ENCODE measurements at places on chromosomes 16 and 17.

DNA sequence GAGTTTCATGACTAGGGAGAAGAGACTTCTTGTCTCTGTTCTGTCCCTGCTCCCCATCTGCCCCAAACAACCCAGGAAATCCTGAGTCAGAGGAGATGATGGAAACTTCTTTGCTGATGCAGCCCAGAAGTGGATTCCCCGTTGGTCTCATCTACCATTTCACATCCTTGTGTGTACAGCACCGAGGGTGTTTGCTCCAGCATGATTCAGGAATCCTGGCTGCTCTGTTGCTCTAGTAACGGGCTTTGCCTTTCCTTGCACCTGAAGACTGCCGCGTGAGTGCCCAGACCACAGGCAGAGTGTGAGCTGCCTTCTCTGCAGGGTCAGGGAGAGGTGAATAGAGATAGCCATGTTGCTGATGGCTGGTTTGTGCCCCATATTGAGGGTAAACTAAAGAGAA is 408.4 kb downstream of the CPPED1 start:
- DNase-seq = no peak

DNA sequence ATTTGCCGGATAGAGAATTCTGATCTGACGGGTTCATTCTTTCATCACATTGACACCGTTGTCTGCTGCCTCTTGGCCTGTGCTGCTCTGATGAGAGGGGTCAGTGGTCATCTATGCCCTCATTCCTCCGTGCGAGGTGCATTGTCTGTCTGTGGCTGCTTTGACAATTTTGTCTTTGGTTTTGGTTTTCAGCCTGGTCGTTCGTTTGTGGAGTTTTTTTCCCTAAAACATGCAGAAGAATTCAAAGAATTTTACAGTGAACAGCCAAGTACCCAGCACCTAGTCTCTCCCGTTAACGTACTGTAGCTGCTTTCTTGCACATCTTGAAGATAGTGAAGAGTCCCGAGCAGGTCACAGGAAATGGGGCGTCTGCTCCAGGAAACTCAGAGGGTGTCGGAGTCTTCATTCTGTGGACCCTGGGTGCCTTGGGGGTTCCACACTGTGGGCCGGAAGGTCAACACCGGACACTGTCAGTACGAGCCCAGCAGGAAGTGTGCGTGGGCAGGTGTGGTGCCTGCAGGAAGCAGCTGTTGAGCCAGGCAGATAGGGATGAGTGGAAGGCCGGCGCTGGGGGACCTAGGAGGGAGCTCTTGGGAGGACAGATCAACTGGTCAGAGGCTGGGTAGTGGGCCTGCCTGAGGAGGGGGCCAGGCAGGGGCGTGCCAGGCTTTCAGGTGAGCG is 28.2 kb downstream of the CRAMP1 start:
- DNase-seq = no peak

DNA sequence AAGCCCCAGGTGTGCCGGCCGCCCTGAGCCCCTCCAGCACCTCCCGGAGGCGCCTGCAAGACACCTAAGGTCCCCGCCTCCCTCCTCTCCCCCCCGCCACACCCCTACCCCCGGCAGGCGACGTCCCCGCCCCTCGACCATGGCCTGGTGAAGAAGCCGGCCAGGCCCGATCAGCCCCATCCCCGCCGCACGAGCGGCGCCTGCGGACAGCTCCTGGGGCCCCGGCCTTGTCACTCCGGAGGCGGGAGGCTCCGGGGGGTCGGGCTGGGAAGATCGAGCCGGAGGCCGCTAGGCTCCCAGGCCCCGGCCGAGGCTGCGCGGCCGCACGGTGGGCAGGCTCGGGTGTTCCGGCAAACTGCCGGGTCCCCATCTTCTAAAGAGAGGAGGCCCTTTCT is 405 bp upstream of the ACE start:
- peak; percentile 23 for DNase-seq

DNA sequence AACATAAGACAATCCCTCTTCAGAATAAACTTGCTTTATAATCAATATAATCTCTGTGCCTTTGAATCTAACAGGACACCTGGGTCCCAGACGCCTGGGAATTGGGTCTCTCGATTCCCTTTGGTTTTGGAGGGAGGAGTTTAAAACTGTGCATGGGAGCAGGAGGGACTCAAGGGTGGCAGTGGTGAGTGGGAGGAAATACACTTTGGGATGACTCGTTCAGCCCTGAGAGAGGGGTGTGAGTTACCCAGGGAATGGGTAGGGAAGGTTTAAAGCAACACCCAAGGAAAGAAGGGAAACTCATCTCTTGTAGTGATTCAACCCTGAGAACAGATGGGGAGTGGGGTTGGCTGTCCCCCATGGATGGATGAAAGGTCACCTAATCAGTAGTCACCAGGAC is 1.6 kb downstream of the RANGRF start:
- DNase-seq = no peak

GRCh38 chr16:57165938-57166337 is 19.9 kb downstream of the PSME3IP1 start:
- no peak for DNase-seq

GRCh38 chr16:28977703-28978662 is 3.4 kb downstream of the SPNS1 start:
- no peak for DNase-seq

GRCh38 chr17:5096731-5097100 is 15.0 kb downstream of the ZNF232 start:
- DNase-seq = no peak

DNA sequence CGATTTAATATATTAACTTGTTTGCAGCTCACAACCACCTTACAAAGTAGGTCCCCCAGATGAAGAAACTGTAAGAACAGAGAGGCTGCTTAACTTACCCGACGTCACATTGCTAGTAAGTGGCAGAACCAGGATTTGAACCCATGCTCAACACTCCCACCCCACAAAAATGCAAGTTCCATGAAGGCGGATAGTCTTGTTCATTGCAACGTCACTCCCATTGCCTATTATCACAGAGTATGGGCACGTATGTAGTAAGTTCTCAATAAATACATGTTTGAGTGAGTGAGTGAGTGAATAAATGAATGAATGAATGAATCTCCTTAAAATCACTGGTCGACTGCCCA is 1.1 kb downstream of the USP31 start:
- no peak for DNase-seq

DNA sequence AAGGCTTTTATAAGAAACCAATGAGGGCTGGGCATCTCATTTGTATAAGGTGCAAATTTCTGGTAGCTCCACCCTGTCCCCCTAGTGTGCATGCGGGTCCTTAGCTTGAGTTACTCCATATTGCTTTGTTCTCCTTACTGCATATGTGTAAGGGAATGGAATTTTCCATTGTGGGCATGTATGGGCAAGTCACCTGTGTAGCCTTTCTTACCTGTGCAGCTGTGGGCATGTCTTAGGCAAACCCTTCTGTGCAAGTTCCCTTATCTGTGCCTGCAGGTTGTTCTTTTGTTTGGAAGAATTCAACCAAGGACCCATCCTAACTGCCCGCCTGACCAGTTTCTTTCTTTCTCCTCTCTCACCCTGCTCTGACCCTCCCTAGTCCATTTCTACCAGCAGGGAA is 122.8 kb upstream of the HS3ST4 start:
- no peak for DNase-seq

DNA sequence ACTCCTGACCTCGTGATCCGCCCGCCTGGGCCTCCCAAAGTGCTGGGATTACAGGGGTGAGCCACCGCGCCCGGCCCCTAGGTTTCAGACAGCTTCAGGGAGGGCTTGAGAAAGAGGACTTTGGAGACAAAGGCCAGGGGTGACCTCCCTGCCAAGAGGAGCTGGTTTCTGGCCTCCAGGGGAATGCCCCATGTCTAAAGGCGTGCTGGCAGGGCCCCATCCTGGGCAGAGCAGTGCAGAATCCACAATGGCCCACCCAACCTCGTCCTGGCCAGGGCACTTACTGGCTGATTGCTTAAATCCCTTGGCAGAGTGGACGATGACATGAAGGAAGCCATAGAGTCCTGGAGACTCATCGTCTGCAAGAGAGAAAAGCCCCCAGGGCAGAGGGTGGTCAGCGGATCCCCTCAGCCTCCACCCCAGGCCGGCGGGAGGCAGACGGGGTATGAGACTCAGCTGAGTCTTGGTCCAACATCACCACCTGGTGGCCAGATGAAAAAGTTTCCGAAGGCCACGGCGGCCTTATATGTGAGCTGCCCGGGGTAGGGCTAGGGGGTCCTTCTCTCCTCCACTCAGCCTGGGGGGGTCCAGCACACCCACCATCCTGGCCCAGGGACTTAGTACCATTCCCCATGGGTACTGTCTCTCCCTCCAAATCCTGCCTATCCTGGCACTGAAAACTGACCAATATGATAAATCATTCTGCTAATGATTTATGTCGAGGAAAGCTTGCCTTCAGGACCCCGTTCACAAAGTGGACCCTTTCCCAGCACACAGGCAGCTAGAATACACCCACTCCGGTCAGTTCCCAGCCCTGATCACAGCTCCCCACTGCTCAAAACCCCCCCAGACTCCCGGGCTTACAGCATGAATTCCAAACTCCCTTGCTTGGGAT is 59.1 kb downstream of the TIMM22 start:
- DNase-seq = peak; percentile 53

- DNase-seq = no peak
These were observed 108.1 kb downstream of the SNX11 start for GRCh38 chr17:48215583-48216139.

DNA sequence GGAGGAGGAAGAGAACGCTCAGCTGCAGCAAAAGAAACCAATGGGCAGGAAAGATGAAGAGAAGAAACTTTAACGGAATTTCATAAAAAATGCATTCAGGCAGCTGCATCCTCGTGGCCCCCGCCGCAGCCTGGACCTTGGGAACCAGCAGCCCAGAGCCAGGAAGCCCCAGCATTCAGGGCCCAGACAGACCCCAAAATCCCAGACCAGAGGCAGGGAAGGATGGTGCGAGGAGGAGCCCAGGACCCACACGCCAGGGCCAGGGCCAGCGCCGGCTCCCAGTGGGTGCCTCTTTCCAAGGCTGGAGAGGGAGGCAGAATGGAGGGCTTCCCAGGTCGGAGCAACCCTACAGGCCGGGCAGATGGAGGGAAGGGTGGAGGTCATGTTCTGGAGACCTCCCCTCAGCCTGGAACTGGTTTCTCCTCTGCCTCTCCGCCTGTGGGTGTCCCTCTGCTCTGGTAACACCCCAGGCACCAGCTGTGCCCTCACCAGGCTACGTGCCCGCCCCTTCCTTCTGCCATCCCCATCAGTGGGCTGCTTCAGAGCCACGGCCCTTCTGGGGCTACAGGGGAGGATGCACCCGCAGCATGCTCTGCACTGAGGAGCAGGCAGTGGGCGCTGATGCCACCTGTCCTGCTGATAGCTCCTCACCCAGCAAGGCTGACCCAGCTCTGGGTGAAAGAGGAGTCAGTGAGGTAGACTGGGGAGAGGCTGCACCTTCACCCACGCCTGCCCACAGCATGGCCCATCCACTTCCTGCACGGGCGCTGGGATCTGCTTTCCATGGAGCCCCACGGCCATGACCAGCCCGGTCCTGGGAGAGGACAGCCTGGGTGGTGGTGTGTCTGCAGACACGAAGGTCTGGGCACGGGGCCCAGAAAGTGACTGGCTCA is 1.2 kb upstream of the MIF4GD start:
- DNase-seq = peak; percentile 35

- no peak for DNase-seq
These were observed 7.4 kb downstream of the IRF8 start for GRCh38 chr16:85906349-85906748.

GRCh38 chr16:80233097-80233835 is 307.5 kb upstream of the DYNLRB2 start:
- no peak for DNase-seq

GRCh38 chr16:23728112-23728477 is 15.1 kb upstream of the ERN2 start:
- DNase-seq = no peak

GRCh38 chr16:8893426-8893825 is 11.3 kb downstream of the LITAFD start:
- DNase-seq = no peak

- no peak for DNase-seq
These were observed 24.5 kb upstream of the DUSP14 start for GRCh38 chr17:37465069-37465616.

- DNase-seq = no peak
These were observed 14.9 kb downstream of the SLC4A1 start for GRCh38 chr17:44253006-44253405.

GRCh38 chr16:30369091-30369937 is 980 bp downstream of the TBC1D10B start:
- DNase-seq = peak; percentile 34

DNA sequence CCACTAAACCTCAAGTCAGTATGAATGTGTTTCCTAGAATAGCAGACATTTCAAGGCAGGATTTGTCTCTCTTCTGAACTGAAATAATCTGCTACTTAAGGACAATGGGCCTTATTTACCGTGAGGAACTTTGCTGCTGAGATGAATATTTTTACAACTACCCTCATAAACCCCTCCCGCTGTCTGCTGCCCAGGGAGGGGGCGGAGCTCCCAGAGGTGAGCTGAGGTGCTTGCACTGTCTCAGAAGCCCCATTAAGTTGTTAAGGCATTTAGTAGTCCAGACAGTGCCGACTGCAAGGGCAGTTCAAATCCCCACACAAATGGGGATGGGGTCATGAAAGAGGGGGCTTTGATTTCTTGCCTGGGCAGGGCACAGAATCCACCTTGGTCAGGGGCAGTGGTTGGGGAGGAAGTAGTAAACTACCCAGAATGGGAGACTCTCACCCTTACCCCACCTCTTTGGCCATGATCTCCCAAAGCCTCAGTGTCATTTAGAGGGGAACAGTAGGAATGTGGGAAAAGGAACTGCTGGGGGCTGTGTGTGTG is 19.2 kb downstream of the HNF1B start:
- no peak for DNase-seq

- no peak for DNase-seq
These were observed 112.2 kb downstream of the CMIP start for GRCh38 chr16:81556715-81557284.

DNA sequence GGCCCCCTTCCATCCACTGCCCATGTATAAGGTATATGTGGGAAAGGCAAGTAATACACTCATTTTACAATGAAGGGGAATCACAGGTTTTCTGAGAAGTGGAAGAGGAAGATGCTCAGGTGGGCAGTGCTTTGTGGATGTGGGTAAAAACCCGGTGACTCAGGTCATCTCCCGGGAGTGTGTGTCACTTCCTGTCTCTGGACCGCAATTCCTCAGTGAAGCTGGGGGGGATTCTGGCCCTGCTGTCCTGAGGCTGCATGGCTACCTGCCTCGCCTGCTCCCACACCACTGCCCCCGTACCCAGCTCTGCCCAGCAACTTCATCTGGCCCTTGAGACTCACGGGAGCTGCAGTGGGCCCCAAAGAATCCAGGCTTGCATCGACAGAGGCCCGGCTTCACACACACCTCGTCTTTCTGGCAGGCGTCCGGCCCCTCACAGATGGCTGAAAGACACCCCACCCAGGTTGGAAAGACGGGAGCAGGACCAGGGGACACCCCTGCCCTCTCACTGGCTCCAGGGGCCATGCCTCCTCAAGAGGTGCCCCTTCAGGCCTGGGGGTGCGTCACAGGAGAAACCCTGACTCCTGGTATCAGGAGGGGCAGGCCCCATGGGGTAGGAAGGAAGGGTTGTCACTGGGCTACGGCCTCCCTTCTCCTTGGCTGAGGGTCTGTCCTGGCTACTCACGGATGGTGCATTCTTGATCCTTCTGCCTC is 882 bp downstream of the SCARF1 start:
- peak; percentile 42 for DNase-seq

DNA sequence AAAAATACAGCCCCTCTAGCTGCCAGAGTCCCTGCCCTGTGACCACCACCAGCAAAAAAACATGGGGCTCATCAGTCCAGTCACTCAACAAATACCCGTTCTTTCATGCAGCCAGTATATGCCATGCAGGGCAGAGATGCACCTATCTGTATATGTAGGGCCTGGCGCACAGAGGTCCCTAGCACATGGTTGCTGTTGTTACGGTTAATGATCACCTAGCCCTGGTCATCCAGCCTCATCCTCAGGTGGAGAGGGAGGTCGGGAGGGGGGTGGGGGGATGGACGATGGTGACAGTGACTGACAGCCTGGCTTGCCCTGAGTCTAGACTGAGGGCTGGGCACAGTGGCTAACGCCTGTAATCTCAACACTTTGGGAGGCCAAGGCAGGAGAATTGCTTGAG is 1.5 kb downstream of the SDR42E2 start:
- DNase-seq = no peak

Measured in stimulated activated CD4-positive, alpha-beta T cell treated with anti-CD3 and anti-CD28 coated beads, Interleukin-2, amount 100 ng/mL, for 24 hours (primary cell).